ENCODE measurements at places on chromosomes 6 and 20.

DNA sequence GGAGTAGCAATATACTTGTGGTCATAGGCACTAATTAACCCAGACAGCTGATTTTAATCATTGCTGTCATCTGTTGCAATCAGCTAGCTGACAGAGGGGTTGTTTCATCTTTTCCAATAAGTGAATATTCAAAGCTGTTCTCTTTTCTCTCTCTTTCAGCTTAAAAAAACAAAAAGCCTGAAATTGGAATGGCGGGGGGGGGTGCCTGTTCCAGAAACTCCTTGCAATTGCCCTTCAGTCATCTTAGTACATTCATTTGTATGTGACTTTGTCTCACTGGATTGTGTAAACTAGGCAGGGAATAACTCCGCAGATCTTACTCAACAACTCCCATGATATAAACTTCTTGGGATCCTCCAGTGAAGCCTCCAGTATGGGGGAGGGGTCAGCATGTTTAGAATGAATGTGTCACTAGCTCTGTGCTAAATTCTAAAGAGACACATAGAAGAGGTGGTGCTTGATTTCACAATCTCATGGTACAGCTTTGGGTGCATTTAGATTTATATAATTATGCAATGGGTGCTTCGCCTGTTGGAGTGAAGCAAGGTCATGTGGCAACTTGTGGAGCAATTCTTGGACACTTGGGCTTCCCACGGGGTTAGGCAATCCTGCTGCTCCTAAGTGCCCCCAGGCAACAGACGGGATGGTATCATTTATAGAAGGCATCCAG lies 40.1 kb downstream of the SLC24A3 start:
- no peak for DNase-seq

GRCh38 chr6:5754904-5755303 lies 251.8 kb downstream of the NRN1 start:
- no peak for DNase-seq

GRCh38 chr20:62088258-62089127 lies 22.8 kb upstream of the TAF4 start:
- DNase-seq, result no peak

DNA sequence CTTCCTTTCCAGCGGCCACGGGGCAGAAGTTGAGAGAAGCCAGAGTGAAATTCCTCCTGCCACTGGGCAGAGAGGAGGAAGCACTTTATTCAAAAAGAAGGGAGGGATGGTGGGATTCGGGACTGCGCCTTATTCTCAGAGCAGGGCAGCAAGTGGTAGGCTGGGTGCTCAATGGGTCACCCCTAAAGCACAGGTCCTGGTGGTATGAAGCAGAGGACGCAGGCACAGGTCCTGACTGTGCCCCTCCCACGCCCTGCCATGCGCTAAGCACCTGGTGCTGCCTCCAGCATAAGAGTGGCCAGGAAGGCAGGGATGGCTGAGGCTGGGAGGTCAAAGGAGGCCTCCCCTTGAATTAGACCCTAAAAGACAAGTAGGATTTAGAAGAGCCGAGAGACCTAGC lies 4.9 kb upstream of the GRM4 start:
- DNase-seq, result no peak

DNA sequence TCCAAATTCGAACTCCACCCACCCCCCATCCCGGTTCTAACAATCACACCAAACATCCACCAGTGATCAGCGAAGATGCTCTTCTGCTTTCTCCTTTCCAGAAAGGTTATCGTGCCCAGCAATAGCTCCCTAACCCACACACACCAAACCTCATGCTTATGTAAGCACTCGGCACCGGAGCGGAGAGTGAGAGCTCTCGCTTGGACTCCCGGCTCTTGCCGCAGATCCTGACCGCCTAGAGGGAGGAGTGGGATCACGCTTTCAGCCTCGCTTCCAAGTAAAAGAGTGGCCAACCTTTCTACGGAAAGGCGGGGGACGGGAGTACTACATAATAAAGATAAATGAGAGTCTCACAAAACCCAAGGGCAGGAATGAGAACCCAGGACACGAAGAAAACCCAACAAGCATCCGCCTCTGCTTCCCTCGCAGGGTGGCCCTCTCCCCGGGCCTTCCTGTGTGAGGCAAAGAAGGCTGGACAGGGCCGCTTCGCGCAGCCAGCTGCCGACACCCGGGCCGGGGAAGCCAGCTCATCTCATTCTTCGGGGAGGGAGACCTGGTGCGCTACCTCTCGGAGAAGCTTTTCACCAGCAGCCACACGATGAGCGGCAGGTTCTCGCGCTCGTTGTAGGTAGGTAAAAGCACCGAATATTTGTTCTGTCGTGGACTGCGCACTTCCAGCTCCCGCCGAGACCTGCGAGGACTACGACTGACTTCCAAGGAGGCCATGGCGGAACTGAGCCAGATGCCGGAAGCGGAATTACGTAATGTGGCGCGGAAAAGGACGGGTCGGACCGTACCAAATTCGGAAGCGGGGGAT lies at the start of gene DPM1:
Gene DPM1 (minus strand): TSS at position 735 of the 817 bp plus-strand sequence. CDS start 9 bp downstream, at position 726.
- DNase-seq, result no peak

GRCh38 chr6:30891450-30891723 lies 7.1 kb downstream of the DDR1 start:
- no peak for DNase-seq

All from cortex of kidney (tissue), 1 donor.